ENCODE measurements at places on chromosomes 6 and 20.
A peak's percentile ranks its signal among the peaks of the same experiment; 100 is the strongest.

- DNase-seq: no peak
Measured at GRCh38 chr6:104621396-104621795, 238.3 kb downstream of the HACE1 start.

- DNase-seq: no peak
Measured at GRCh38 chr20:50344232-50345071, 153.8 kb downstream of the CEBPB start.

DNA sequence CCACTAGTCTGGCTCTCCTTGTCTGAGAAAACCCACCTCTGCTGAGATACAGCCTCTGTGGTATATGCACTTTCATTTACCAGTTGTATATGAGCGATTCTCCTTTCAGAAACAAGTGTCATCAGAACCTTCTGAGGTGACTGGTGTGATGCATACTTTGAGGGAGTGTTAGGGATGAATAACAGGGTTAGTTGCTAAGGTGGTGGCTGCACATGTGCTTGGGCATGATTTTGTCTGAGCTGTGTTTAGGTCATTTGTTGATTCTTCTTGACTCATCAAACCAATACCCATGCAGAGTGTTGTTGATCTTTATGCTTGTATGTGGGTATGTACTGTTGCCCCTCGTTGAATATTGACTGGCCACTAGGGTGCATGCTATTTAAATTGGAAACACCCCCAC, 25.7 kb downstream of the DTD1 start:
- DNase-seq: no peak

- no peak for DNase-seq
Measured at GRCh38 chr20:63316502-63316921, 23.5 kb downstream of the COL20A1 start.

DNA sequence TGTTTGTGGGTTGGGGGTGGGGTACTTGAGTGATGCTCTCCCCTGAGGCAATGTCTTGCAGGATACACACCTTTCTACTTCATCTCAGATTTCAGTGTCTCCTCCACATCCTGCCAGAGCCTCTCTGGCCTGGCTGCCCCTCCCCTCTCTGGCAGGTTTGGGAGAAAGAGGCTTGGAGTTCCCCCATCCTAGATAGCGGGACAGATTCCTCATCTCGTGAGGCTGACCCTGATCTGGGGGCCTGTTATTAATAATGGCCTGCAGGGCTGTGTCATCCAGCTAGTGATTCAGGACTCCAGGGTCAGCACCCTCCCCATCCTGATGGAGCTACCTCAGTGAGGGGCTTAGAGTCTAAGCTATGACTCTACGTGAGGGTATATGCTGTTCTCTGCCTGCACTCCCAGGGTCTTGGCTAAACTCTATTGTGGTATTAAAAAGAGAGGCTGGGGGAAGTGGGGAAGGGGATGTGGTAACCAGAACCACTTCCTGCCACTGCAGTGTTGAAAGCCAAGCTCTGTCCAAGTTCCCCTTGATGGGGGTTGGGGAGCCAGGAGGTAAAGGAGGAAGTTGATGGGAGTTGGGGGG, 3.7 kb upstream of the MMP9 start:
- peak; percentile 31 for DNase-seq

DNA sequence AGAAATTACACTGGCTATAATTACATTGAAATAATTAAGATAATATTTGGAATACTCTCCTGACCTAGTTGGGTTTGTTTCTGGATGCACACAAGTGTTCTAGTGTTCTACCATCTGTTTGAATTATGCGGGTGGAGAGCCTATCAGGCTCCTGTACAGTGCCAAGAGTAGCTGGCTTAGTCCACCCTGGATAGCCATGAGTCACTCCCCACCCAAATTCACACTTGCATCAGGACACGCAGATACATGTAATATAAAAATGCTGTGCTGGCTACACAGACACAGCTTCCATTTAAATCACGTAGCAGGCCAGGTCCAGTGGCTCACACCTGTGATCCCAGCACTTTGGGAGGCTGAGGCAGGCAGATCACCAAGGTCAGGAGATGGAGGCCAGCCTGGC, 686.2 kb upstream of the SLC35B3 start:
- no peak for DNase-seq

DNA sequence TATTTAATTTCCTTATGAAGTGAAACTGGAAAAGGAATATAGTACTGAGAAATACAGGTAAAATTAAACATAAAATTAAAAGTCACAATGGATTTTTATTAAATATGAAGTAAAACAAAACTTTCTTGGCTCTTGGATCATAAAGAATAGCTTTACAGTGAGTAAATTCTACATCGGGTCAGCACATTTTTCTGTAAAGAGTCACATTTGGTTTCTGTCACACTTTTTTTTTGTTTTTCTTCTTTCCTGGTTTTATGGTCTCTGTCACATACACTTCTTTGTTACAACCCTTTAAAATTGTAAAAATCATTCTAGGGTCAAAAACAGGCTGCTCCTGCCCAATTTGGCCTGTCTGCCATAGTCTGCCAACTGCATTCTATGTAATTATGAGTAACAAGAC, 254.4 kb upstream of the POU3F2 start:
- no peak for DNase-seq

GRCh38 chr6:8085053-8085511, 17.3 kb downstream of the EEF1E1 start:
- no peak for DNase-seq

DNA sequence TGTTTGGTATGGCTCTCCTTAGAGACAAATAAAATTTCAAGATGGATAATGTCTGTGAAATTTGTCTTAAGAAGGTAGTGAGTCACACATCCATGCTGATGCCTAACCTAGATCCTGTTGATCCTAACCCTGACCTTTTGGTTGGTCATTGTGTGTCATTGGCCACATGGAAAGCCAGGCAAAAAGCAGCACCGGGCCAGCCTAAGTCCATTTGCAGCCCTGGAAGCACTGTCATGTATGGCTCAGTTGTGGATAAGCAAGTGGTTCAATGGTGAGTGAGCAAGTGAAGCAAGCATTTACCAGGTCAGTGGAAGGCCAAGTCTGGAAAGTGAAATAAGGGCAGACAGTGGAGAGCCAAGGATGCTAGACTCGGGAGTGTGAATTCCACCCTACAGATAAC, 12.1 kb upstream of the XRN2 start:
- no peak for DNase-seq

GRCh38 chr20:59207742-59208357, 44.2 kb downstream of the ZNF831 start:
- no peak for DNase-seq

DNA sequence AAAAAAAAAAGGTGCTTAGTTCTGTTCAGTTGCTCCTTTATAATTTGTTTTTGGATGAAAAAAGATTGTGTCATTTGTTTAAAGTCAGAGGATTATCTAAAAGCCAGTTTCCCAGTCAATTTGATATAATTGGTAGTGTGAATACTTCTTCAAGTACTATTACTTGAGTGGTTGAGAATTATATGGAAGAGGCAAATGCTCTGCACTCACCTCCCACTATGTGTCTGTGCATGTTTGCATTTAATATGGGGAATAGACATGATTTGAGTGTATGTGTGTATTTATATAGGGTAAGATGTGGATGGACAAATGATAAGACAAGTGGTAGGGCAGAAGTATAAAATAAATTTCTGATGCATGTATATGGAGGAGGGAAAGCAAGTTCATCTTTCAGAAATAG, 15.8 kb downstream of the GJA1 start:
- DNase-seq: no peak

- no peak for DNase-seq
Measured at GRCh38 chr6:42017021-42017643, 33.2 kb upstream of the TAF8 start.

- DNase-seq: no peak
Measured at GRCh38 chr6:157885876-157886275, 62.8 kb downstream of the SNX9 start.

GRCh38 chr6:121515630-121516265, 80.3 kb downstream of the GJA1 start:
- DNase-seq: no peak

- no peak for DNase-seq
Measured at GRCh38 chr6:43149265-43149664, 21.8 kb upstream of the SRF start.

GRCh38 chr6:22049002-22049401, 247.8 kb downstream of the PRL start:
- DNase-seq: no peak

- no peak for DNase-seq
Measured at GRCh38 chr20:39103732-39104131, 141.6 kb downstream of the DHX35 start.

- no peak for DNase-seq
Measured at GRCh38 chr6:154488248-154488593, 22.3 kb downstream of the CNKSR3 start.

DNA sequence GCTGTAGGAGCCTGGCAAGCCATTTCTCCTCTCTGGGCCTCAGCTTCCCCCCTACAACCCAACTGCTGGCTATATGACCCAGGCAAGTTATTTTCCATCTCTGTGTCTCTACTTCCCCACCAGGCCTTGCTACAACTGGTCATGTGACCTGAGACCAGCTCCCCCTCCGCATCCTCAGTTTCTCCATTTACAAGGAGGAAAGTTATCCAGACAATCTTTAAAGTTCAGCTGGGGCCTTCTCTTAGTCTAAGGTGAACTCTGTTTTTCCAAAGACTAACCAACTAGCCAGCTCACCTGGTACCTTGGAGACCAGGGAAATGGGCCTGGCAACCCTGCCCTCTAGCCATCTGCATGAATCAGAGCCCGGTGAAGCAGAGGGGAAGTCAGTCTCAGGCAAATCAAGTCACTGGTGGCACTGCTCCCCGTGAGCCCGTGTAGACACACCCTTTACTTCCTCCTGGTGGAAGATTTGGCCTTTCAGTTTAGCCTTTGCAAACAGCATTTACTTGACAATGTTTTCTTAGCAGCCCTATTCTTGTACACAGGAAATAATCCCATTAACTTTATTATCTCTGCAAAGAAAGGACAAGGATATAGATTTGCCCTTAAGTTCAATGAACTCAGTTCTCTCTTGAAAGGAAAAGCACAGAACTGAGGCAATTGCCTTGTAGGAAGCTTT, 157.7 kb downstream of the VEGFA start:
- no peak for DNase-seq

DNA sequence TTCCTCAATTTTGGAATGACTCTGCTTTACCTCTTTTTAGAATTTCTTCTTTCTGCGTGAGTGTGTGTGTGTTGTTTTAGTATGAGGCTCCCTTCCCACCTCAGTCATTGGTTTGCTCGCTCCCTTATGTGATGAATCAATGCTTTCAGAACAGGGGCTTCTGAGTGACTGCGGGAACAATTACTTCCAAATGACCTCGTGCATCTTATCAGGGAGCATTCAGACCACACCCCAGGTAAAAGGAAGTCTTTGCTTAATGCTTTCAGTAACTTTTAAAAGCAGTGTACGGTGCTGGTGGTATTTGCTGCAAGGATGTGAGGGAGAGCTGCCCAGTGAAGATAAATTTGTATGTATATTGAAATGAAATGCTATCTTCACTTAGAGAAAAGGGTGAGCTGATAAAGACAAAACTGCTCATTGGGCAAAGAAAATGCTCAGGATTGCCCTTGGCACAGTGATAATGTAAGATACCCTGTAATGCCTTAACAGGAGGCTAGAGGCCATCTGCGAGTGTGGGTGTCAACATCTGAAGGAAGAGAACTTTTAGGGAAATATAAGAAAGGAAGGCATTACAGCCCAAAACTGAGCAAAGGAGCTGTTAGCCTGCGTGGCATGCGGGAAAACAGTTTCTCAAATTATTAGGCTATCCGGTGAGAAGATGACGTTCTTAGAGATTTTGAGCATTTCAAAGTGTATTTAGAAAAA, at the start of gene MLIP:
TSS of gene MLIP (plus strand) at position 103 of the 705 bp plus-strand sequence. CDS start at position 140, 37 bp downstream.
- no peak for DNase-seq

GRCh38 chr6:53889365-53889764, 94.6 kb downstream of the LRRC1 start:
- no peak for DNase-seq

DNA sequence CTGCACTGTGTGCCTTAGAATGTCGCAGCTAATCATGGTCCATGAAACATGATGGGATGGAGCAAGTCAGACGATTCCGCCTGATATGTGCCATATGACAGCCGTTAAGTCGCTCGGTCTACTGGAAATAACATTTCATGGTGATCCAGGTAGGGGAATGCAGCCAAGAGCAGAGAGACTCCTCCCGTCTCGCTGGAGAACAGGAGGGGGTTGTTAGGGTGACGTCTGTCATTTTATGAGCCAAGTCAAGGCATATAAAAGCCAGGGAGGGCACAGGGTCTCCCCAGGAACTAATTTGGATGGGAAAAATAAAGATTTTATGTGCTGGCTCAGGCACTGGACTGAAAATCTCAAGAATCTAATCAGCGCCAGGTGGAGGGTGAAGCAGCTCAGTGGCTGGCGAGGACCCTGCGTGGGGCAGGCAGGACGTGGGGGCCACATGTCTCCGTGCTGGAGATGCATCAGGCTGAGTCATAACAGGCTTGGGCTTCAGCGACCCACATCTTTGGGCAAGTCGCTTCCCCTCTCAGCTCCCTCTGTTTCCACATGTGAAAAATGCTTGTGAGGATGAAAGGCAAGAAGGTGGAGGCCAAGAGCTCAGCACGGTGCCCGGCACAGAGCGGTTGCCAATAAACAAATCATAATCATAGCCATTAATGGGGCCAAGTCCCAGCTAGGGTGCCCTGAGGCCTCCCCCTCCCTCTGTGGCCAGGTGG, 234.6 kb downstream of the ANKRD60 start:
- no peak for DNase-seq

DNA sequence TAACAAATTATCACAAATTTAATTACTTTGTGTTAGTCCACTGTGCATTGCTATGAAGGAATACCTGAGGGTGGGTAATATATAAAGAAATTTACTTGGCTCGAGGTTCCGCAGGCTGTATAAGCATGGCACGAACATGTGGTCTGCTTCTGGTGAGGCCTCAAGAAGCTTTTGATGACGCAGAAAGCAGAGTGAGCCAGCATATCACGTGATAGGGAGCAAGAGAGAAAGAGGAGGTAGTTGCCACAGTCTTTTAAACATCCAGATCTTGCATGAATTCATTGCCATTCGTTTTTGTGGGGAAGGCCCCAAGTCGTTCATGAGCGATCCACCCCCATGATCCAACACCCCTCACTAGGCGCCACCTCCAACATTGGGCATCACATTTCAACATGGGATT, 733.7 kb downstream of the GRIK2 start:
- DNase-seq: no peak

DNA sequence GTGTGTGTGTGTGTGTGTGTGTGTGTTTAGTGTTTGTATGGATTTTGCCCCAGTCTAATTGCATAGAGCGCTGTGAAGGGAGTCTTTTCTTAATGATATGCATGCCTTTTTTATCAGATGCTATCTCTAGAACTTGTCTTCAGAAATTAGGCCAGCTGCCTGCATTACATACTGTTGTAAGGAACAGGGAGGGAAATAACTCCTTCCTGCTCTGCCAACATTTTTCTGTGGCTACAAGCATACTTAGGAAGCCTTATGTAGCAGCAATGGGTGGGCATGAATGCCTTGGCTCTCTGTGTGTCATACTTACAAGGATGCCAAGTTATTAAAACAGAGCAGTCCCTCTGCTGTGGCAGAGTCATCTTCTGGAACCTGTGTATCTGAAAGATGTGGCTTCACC, 8.0 kb upstream of the COL21A1 start:
- no peak for DNase-seq

DNA sequence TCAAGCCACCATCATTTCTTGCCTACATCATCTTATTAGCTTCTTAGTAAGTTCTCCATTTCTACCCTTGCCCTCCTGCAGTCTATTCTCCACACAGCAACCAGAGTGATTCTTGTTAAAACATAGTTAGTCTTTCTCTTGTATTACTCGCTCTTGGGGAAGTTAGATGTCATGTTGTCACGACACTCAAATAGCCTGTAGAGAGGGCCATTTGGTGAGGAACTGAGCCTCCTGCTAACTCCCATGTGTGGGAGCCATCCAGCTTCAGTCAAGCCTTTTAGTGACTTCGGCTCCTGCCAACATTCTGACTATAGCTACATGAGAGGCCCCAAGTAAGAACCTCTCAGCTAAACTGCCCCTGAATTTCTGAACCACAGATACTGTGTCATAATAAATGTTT, 395.4 kb downstream of the CDC5L start:
- DNase-seq: no peak

Data from NCI-H510A treated with DMSO at 0.1 percent for 48 hours (cell line).